ENCODE measurements at places on chromosomes 12 and 14.

DNA sequence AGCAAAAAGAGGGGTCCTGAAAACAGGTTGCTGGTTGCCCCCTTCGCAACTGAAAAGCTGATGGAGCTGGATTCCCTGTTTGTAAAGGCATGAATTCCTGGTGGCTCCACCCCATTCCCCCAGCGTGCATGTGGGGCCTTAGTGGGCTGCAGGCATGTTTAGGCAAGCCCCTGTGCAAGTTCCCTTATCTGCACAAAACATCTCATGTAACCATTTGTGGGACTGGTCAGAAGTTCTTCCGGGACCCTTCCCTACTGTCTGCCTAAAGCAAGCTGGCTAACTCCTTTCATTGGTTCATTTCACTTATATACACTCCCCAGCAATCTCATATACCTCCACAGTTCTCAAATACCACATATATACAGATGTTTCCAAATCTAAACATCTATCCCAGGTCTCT lies 24.0 kb upstream of the HIGD1C start:
- DNase-seq = no peak

DNA sequence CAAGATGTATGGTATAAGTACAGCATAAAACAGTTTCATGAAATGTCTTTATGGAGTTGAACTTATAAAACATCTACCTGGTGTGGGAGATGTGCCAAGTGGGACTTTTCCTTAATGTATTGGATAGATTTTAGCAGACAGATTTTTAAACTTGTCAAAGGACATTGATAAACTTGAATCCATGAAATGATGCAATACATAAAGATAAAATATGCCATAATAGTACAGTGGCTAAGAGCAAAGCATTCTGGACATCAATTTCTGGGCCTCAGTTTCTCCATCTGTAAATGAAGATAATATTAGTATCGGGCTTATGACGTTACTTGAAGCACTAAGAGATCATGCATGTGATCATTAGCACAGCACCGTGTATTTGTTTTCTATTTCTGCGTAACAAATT lies 45.4 kb downstream of the NKX2-1 start:
- no peak for DNase-seq

- no peak for DNase-seq
Observed at GRCh38 chr14:66022526-66022925, 463.6 kb upstream of the CCDC196 start.

- no peak for DNase-seq
Observed at GRCh38 chr12:106307181-106307580, 4.6 kb downstream of the TCP11L2 start.

DNA sequence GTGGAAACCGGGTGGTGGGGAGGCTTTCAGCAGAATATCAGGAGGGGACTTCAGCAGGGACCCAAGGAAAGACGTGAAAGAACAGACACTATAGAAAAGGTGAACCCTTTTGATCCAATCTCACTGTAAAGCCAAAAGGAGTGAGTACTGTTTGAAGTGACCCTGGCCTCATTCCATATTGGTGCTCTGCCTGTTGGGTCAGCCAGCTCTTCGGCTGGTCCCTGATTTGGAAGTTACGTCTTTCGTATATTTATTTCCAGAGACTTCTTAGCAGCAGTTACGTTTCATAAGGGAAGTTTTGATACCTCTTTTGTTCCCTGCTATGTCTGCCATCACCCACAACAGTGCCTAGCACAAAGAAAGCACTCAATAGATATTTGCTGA lies 21.9 kb downstream of the WNT5B start:
- DNase-seq = no peak

DNA sequence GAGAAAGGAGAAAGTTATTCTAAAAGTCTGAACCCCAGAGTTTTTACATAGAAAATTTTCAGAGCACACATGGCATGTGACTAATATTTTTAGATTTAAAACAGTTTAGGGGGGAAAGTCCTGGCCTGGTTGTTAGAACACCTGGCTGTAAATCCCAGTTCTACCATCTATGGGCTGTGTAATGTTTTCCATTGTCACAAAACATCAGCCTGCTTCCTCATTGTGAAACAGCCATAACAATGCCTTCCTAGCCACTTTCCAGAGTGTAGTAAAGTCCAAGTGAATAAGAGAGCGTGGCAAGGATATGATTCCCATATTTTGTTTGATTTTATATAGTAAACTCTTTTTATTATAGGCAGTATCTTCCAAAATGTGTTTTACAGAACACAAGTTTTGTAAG lies 310.0 kb upstream of the DCN start:
- DNase-seq = no peak

DNA sequence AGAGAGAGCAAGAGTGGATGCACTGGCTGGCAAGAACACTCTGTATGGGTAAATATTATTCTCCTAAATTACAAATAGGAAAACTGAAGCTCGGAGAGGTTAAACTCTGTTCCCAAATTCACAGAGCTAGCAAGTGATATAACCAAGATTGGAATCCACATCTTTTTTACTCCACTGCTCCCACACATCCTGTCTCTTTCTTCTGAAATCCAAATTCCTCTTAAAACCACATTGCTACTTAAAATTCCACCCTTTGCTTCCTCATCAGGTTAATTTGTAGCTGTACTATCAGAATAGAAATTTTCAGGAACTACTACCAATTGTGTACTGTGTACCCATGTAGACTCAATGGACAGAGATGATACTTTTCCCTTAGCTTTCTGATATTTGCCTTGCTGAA lies 74.4 kb downstream of the ARMH4 start:
- DNase-seq = no peak

- no peak for DNase-seq
Observed at GRCh38 chr14:57816568-57817284, 49.2 kb downstream of the SLC35F4 start.

GRCh38 chr14:96906434-96906833 lies 109.3 kb downstream of the VRK1 start:
- DNase-seq = no peak

DNA sequence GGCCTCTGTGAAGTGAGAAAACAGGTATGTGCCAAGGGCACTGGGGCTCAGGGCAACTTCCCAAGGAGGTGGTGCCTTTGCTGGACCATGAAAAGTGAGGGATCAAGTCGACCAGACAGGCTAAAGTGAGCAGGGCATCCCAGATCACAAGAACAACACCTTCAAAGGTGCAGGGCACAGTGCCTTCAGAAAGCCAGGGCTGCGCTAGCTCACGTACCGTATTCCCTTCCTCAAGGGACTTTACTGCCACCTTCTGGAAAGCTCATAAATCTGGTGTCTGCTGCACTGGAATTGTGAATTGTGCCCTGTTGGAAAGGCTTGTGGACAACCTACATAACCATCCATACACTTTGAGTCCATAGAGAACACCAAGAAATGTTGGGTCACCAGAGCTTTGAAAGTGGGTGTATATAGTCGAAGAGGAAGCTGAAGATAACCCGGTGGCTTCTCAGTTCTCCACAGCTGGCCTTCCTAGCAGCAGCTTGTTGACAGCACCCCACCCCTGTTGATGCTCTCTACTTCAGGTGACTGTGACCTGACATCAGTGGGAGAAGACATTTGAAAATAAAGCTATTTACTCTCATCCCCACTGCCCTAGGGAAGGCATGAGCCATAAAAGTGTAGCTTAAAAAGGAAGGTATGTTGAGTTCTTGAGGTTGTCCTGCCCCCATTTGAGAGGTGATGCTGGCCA lies 24.5 kb downstream of the FIGNL2 start:
- DNase-seq = no peak

- no peak for DNase-seq
Observed at GRCh38 chr14:20492486-20492885, 12.9 kb upstream of the RNASE10 start.

DNA sequence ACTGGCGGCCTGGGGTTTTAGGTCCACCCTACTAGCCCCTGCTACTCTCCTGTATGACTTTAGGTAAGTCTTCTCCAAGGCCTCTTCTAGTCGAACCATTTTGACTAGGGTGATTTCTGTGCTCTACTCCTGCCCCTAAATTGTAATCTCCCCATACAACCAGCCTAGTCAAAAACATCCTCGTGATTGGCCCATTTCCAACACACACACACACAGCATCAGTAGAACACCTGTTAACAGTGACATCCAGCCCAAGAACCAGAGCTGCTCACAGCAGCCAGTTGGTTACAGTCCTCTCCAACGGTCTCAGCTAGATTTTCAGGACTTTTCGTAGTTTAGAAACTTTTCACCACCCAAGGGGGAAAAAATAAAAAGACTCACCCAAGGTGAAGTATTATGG lies 30.9 kb downstream of the NT5DC3 start:
- DNase-seq = no peak

DNA sequence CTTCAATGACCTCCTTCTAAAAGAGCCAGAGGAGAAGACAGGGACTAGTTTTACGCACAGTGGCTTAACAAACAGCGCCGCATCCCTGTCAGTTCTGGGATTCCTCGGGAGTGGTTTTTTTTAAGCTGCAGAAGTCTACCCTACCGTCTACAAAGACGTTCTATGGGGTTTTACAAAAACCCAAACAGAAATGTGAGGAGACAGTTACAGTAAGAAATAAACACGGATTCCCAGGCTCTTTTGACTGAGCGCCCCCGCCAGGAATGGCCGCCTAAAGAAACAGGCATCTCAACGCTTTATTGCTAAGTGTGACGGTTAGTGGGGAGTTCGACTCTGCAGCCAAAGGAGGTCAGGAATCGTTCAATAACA lies 484 bp downstream of the ALKBH1 start:
- DNase-seq = no peak

DNA sequence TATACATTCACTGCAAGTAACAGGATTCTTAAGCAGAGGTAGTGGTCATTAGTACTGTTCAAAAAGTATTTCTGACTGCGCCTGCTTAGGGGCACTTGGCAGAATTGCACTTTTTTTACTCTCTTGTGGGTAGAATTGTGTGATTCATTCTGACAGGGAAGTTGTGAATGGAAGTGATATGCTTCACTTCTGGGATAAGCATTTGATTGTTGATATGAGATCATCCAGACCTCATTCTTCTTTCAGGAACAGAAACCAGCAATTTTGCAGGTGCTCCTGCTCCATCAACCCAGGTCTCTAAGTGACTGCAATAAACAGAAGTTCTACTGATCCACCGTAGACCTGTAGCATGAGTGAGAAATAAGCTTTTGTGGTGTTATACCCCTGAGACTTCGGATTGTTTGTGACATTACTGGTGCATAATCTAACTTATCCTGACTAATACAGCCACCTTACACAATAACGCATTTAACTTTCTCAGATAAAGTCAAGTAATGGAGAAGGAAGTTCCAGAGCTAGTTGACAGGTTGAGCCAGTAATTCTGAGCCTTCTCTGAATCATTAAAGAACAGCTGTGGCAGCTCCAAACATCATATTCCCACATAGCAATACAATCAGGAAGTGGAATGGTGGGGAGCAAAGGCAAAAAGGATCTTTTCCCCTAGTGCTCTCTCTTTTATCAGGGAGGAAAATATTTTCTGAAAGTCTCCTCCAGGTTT lies 387.9 kb downstream of the SYT1 start:
- no peak for DNase-seq

DNA sequence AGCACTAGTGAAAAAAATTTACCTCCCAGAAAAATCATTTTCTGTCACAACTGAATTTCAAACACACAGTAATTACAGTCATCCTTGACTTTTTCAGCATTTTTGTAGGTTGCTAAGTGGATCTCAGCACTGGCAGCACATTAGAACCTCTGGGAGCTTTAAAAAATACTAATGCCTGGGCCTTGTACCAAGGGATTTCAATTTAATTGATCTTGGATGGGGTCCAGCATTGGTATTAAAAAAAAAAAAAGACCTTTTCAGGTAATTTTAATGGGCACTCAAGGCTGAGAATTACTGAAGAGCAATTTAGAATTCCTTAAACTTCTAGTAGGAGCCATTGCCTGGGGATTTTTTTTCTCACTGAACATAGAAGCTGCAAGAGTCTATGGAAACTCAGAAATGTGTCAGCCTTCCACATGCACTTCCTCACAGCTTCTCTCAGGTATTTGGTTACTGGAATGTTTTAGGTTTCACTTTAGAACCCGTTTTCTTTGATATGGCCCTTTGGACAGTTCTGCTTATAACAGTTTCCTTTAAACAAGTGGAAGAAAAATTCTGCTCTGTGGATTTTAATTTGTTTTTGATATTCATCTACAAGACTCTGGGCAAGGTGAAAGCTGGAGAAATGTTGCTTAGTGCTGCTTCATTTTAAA lies 88.5 kb upstream of the DACT1 start:
- no peak for DNase-seq

DNA sequence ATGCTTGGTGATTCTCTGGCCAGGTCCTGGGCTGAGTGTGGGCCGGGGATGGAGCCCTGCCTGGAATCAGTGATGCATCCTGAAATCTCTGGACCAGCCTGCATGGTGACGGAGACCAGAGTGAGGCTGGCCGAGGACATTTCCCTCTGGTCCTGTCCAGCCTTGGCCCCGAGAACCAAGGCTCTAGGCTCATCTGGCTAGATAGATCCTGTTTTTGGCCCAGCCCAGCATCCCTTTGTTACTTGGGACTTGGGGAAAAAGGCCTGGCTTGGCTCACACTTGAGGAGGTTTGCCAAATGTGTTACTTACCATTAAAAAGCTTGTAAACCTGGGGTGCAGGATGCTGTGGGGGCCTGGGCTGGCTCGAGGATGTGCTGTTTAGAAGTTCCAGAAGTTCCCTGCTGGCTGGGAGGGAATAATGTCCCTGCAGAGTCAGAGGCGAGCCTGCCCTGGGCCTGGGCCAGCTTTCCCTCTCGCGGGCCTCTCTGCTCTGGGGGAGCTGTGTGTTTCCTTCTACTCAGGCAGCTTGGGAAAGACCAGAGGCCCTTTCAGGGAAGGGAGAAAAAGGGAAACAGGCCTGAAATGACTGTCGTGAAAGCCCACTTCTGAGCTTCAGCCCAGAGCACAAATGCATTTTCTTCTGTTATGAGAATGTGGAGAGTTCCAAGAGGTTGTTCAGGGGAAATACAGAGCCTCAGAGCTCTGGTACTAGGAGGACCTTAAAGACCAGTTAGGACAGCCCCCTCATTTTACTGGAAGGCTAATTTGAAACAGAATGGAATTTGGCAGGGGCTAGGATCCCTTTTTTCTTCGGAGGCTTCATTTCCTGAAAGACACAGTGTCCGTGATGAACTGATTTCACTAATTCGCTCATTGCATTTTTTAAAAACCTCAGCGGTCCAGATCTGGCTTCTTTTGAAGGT lies 47.2 kb upstream of the CTDSP2 start:
- DNase-seq = no peak

DNA sequence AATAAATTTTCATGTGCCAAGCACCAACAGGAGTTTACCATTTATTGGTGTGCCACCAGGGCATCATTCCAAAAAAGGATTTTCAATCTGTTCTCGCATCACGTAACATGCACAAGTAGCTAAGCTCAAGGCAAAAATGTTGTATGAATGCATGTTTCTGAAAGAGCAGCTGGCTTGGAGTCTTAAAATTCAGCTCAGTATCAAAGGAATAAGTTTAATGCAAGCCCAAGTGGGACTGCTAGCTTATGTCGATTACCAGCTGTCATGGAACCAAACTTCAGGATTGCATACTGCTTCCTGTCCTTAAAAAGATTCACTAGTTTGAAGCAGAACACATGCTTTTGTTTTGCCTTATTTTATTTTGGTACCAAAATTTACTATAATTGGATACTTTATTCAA lies 437.0 kb downstream of the FSCB start:
- no peak for DNase-seq

GRCh38 chr12:20426191-20426590 lies 57.9 kb downstream of the PDE3A start:
- no peak for DNase-seq
